ENCODE measurements at places on chromosomes 4 and X. TPM values are rescaled to one million over a fixed set of nuclear protein-coding genes. Genes with fewer than 3 reads are reported as not detected.

DNA sequence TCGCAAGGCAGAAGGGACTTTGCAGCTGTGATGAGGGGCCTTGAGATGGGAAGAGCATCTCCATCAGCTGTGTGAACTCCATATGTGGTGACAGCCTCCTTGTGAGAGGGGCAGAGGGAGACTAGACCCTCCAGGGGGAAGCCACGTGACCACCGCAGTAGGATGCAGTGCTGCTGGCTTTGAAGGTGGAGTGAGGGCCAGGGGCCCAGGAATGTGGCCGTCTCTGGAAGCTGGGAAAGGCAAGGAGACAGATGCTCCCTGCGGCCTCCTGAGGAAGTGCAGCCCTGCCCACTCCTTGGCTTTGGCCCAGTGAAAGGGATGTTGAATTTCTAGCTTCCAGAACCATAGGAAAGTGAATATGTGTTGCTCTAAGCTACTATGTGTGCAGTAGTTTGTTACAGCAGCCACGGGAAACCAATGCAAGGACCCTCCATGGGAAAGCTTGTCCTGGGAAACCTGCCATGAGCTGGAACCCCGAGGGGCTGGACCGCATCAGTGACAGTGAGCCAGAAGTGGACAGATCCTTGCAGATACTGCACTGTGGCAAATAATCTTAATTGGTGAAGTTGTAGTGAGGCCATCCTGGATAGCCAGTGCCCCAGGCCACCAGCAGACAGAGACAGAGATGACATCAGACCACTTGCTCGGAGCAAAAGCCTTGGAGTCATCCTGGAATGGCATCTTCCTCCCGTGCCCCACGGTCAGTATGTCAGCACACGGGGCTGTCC lies 35.4 kb upstream of the SORCS2 start:
- DNase-seq = peak; percentile 80
- H3K27me3 ChIP-seq = no peaks in the 10 kb centered on the region
- H3K27ac ChIP-seq = peak overlapping the region; percentile 36
- H3K4me1 ChIP-seq = peaks cover 23% of the 10 kb centered on the region

DNA sequence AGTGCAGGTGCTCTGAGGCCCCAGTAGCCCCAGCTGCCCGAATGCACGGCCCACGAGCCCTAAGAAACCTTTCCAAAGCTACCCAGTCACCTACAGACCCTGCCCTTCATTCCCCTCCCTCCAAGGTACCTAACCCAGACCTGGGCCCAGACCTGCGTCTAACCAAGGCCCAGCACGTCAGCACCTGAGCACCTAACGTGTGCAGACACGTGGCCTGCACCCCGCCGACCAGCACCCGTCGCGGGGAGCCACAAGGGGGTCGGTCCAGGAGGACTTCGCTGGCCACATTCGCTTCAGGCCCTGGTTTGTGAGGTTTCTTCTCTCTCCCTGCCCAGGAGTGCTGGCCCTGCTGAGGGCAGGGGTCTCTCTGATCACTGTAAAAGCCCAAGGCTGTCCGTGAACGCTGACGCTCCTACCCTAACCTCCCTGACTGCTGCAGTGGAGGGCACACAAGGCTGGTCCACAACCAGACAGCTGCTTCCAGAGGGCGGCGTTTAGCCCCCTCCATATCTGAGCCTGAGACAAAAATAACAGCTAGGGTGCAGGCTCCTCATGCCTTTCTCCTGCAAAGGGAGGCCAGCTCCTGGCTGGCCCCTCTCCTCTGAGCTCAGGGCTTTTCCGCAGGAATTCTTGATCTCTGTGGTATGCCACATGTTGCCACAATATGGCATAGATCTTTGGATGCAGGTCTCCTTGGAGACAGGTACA lies 31.8 kb downstream of the WDR1 start:
- no peak for DNase-seq
- no peaks in the 10 kb centered on the region for H3K36me3 ChIP-seq
- H3K27ac ChIP-seq = no peak overlapping the region
- no peaks in the 10 kb centered on the region for H3K27me3 ChIP-seq
- no peak overlapping the region for H3K4me3 ChIP-seq

- H3K27ac ChIP-seq = no peak overlapping the region
- DNase-seq = no peak
- no peaks in the 10 kb centered on the region for H3K36me3 ChIP-seq
- no peaks in the 10 kb centered on the region for H3K4me1 ChIP-seq
- H3K4me3 ChIP-seq = no peak overlapping the region
- H3K27me3 ChIP-seq = no peaks in the 10 kb centered on the region
These were observed 20.8 kb upstream of the HERC5 start for GRCh38 chr4:88435987-88436693.

DNA sequence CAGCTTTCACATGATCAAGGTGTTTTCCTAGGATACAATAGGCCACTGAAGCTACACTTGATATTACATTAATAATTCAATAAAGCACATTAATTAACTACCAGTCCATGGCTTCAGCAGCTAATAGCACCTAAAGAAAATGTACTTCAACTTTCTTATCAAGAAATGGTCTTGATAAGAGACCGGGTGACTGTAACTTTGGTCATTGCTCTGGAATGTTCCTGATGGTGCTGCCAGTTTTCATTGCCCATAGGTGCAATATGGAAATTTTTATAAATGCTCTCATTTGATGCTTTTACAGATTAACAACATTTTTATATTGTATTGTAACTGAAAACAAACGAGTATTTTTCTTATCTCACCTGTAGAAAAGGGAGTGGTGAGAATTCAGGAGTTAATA lies 165.4 kb downstream of the SHROOM3 start:
- no peak for DNase-seq
- H3K4me3 ChIP-seq = no peak overlapping the region
- no peaks in the 10 kb centered on the region for H3K4me1 ChIP-seq
- H3K27ac ChIP-seq = no peak overlapping the region

GRCh38 chr4:151314479-151314878 lies 10.9 kb downstream of the SH3D19 start:
- H3K4me1 ChIP-seq = peaks cover 17% of the 10 kb centered on the region
- H3K27me3 ChIP-seq = no peaks in the 10 kb centered on the region
- no peaks in the 10 kb centered on the region for H3K36me3 ChIP-seq

GRCh38 chrX:70508296-70508911 lies 63.8 kb downstream of the DLG3 start:
- H3K27me3 ChIP-seq = no peaks in the 10 kb centered on the region
- H3K4me3 ChIP-seq = no peak overlapping the region
- DNase-seq = no peak
- H3K27ac ChIP-seq = no peak overlapping the region
- H3K4me1 ChIP-seq = no peaks in the 10 kb centered on the region

DNA sequence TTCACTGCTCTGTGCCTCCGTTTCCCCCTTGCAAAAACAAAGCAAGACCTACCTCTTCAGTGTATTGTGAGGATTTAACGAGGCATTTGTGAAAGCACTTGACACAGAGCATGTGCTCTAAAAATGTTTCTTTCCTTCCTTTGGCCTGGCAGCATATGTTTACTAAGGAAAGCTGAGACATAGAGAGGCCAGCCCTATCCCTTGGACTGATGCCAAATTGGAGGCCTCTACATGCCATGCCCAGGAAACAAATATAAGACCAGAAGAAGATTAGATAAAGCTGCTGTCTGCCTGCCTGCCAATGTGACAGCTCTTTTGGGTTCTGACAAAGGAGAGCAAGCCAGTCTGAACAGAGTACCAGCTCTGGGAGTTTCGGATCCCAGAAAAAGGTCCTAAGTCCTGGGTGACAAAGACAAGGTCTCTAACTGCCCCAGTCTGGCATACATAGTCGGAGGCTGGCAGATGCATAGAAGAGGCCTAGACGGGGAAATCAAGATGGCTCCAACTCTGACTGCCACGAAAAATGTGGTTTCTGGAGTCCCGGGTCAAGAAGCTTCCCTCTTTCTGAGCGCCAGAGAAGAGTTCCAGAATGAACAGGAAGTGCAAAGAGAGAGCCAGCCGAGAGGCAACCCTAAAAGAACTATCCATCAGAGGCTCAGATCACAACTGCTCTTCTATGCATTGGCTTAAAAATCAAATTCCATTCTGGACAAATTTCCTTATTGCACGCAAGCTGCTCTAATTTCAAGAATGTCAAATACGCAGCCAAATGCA lies 25.8 kb downstream of the OTUD6A start:
- H3K27ac ChIP-seq = no peak overlapping the region
- no peaks in the 10 kb centered on the region for H3K4me1 ChIP-seq
- no peaks in the 10 kb centered on the region for H3K27me3 ChIP-seq
- DNase-seq = no peak
- no peak overlapping the region for H3K4me3 ChIP-seq

GRCh38 chr4:41533680-41534079 lies 4.3 kb upstream of the LIMCH1 start:
- H3K4me1 ChIP-seq = peaks cover 6% of the 10 kb centered on the region
- H3K27ac ChIP-seq = no peak overlapping the region
- H3K27me3 ChIP-seq = no peaks in the 10 kb centered on the region

MAGEB2 gene
- not detected for total RNA-seq

OTC gene
- 0.18 TPM for total RNA-seq

EGF gene
- not detected for total RNA-seq

Measured in ovary (tissue), 10 donors.